ENCODE measurements at places on chromosomes 5 and 9.

- DNase-seq: no peak
Measured at GRCh38 chr5:109126481-109126880, 283.3 kb downstream of the PJA2 start.

GRCh38 chr9:113660196-113660595 lies 196.7 kb downstream of the RGS3 start:
- no peak for DNase-seq

DNA sequence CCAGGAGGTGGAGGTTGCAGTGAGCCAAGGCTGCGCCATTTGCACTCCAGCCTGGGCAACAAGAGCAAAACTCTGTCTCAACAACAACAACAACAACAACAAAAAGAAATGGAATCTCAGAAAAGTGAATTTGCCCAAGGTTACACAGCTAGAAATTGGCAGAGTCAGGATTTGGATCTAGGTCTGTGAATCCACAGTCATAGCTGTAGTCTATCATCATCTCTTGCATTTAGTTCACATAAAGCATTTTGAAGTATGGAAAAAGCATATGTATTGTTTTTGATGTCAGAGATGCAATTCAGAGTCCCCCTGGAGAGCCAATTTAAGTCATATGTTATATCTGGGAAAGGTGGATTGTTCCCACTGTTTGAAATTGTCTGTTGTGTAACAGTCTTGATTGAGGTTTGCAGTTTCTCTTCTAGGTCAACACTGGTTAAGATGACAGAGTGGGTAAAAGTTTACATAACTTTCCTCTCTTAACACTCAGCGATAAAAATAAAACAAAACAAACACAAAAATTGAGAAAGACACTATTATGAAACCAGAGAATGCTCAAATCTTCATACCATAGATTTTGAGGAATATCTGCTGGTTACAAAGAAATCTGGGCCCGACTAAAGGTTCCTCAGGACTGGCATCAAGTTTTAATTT lies 21.5 kb upstream of the GPR21 start:
- DNase-seq: no peak

GRCh38 chr5:57499262-57500050 lies 16.8 kb upstream of the ACTBL2 start:
- DNase-seq: peak; percentile 50

- DNase-seq: no peak
Measured at GRCh38 chr5:113378081-113378480, 56.7 kb downstream of the TSSK1B start.

GRCh38 chr5:54533541-54534190 lies 16.1 kb downstream of the SNX18 start:
- no peak for DNase-seq

DNA sequence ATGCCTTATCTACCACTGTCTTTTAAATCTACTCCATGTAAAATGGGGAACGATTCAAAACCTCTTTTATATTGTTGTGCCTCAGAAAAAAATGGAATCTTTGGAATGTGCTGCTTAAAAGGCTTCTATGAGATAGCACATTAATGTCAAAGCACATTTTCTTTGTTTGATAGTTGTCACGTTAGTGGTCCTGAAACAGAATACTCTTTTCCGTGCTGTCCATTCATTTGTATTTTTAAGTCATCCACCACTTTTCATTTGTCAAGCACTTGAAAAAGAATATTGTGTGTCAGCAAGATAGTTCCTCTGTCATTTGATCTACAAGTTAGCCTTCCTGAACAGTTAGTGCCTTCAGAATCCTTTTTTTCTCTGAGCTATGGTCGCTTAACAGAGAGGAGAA lies 246.9 kb downstream of the MAST4 start:
- DNase-seq: no peak

GRCh38 chr5:145856285-145856818 lies 16.5 kb downstream of the GRXCR2 start:
- peak; percentile 56 for DNase-seq

GRCh38 chr5:148796936-148797335 lies 29.5 kb upstream of the ADRB2 start:
- no peak for DNase-seq

Data from AG08395 (cell line).